ENCODE measurements at places on chromosomes 7 and 10.
A peak's percentile ranks its signal among the peaks of the same experiment; 100 is the strongest.

GRCh38 chr10:84665883-84666463 lies 337.6 kb downstream of the CCSER2 start:
- no peak for DNase-seq

DNA sequence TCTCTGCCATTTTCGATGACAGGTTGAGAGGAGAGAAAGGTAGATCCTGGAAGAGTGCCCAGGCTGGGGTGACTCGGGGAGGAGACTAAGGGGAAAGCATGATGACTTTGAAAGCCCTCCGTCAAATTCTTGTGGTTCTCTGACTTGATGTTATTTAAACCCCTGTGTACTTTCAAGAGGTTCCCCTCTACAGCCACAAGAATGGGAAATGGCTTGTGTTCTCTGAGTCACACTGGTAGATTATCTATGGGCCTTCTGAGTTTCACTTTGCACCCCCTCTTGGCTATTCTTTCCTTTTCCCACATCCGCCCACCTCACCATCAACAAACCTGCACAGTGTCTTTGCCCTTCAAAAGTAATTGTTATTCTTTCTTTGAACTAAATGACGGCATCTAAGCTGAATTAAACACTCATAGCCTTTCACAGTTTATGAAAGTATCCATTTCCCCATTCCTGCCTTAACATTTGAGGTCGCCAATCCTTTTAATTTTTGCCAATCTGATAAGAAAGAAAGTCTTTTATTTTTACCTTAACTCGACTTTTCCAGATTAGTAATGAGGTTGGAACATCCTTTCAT lies 24.1 kb downstream of the PRF1 start:
- DNase-seq: peak; percentile 72

DNA sequence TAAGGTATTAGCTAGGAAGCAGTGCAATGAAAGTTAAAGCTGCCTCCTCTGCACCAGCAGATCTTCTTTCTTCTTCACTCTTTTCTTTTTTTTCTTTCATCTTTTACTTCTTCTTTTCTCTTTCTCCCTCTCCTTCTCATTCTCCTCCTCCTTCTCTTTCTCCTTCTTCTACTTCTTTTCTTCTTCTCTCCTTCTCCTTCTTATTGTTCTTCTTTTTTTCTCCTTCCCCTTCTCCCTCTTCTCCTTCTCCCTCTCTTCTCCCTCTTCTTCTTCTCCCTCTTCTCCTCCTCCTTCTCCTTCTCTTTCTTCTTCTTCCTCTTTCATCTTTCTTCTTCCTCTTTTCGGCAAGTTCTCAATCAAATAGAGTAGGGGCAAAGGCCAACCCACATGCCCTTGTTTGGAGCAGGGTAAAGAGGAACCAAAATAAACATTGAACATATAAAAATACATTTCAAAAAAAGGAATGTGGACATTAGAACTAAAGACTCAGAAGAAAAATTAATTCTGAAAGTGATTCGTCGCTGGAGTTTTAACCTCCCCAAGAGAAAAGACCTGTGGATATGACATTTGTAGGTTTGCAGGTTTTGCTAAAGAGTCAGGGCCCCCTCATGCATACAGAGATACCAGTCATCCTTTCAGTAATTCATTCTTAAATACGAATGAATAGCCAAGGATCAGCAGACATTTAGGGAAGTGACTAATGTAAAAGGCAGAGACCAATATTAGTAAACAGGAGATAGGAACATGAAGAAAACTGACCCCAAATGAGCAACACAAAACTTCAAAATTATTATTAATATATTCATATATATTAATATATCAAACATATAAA lies 93.0 kb upstream of the RSU1 start:
- no peak for DNase-seq

DNA sequence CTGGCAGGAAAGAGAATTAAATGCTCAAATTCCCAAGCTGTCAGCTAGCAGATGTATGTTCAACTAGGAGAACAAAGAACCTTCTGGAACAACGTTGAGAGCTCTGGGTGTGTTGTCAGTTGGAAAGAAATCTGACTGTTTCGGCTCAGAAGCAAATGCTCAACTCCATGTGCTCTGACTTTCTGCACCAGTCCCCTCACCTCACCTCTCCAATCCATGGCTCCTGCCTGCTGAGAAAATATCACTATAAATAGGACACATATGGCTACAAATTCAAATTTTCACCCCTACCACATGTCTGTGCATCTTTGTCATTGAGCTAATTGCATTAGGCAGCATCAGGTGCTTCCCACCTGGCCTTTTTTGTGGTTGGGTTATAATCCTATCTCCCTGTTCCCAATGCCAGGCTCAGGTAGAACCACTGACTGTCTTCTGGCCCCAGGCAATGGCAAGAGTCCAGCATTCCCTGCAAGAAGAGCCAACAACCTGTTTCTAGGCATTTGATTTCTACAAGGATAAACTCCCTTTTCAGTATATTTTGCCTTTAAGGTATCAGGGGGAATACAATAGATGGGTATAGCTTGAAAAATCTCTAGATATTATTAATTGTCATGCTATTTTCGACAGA lies 142.6 kb upstream of the LSM8 start:
- no peak for DNase-seq

DNA sequence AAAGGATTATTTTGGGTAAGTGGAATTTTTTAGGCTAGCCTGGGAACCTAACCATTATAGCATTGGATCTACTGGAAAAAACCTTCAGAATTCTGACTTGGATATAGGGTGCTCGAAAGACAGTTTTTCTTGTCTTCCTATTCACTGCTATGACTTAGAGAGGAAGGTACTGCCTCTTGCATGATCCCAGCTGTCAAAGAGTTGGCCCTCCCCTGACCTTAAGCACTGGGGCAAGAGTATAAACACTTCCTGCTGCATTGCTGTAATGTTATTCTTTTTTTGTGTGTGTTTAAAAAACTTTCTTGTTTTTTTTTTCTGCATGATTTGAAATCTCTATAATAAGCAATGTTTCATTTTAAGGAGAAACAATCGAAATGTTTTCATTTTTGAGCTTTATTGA lies 113.0 kb downstream of the LRMDA start:
- DNase-seq: no peak

GRCh38 chr7:40429826-40430225 lies 295.0 kb downstream of the SUGCT start:
- no peak for DNase-seq

- peak; percentile 70 for DNase-seq
Measured at GRCh38 chr7:155338632-155339320, 41.1 kb downstream of the INSIG1 start.

DNA sequence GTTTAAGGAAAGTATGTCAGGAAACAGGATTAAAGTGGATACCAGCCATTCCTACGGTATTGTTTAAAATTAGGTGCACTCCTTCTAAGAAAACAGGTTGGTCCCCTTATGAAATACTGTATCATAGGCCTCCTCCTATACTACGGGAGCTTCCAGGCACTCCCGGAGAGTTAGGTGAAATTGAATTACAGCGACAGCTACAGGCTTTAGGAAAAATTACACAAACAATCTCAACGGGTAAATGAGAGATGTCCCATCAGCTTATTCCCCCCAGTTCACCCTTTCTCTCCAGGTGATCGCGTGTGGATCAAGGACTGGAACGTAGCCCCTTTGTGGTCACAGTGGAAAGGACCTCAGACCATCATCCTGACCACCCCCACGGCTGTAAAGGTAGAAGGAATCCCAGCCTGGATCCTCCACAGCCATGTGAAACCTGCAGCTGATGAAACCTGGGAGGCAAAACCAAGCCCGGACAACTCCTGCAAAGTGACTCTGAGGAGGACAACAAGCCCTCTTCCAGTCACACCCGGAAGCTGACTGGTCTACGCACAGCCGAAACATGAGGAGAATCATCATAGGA lies 25.1 kb upstream of the GHITM start:
- DNase-seq: no peak

- DNase-seq: no peak
Measured at GRCh38 chr7:133805426-133805825, 321.7 kb upstream of the LRGUK start.

- peak; percentile 75 for DNase-seq
Measured at GRCh38 chr7:29442146-29442545, 121.5 kb upstream of the PRR15 start.

- DNase-seq: no peak
Measured at GRCh38 chr10:34228066-34228465, 587.0 kb downstream of the PARD3 start.

DNA sequence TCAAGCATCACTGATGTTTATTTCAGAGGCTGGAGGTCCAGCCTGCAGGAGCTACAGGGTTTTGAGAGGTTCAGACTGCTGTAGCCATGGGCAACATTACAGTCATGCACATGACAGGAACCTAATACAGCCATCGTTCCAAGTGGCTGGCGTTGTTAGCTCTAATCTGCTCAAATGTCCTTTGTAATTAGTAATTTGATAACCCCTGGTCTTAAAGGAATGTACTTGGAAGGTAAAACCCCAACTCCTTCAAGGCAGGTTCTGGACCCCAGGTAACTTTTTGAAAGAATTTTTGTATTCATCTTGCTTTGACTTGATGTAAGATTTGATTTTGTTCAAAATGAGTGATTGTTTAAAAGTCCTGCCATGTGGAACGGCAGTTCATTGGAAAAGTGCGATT lies 34.7 kb upstream of the FOXI2 start:
- no peak for DNase-seq

- DNase-seq: no peak
Measured at GRCh38 chr10:126849646-126850045, 55.6 kb upstream of the DOCK1 start.

- DNase-seq: peak; percentile 96
Measured at GRCh38 chr7:22854158-22855048, 31.8 kb upstream of the TOMM7 start.

All from osteoblast (primary cell).